ENCODE measurements at places on chromosomes 4 and X.
A peak's percentile ranks its signal among the peaks of the same experiment; 100 is the strongest.

DNA sequence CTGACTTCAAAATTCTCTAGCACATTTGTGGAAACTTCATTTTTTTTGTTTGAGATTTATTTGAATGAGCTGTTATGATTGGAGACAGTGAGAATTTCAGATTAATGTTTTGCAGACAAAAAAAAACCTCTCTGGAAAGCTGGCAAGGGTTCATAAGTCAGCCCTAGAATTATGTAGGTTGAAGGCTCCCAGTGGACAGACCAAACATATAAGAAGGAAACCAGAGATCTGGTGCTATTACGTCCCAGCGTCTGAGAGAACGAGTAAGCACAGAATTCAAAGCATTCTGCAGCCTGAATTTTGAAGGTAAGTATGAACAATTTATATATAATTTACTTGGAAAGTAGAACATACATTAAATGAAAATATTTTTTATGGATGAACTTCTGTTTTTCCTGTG is at the start of gene AGTR2:
Gene AGTR2, plus strand, starts transcription at position 234 of the 400 bp plus-strand sequence. CDS start 1,537 bp downstream, outside the sequence.
- DNase-seq = no peak

DNA sequence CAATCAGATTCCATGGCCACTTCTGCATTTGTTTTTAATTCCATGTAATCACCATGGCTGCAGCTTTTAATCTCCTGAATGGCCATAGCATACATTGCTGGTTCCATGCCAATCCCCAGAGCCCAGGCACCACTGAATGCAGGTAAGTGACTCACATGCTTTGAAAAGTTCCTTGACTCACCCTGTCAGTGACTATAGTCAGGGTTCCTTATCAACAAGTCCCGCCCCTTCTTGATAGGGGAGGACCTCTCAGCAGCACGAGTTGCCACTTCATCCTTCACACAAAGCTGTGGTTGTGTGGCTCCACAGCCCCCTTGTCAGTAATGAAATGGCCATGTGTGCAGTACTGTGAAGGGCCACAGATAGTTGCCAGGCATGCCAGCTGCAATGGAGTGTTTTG is 516.6 kb downstream of the PPARGC1A start:
- DNase-seq = peak; percentile 68

DNA sequence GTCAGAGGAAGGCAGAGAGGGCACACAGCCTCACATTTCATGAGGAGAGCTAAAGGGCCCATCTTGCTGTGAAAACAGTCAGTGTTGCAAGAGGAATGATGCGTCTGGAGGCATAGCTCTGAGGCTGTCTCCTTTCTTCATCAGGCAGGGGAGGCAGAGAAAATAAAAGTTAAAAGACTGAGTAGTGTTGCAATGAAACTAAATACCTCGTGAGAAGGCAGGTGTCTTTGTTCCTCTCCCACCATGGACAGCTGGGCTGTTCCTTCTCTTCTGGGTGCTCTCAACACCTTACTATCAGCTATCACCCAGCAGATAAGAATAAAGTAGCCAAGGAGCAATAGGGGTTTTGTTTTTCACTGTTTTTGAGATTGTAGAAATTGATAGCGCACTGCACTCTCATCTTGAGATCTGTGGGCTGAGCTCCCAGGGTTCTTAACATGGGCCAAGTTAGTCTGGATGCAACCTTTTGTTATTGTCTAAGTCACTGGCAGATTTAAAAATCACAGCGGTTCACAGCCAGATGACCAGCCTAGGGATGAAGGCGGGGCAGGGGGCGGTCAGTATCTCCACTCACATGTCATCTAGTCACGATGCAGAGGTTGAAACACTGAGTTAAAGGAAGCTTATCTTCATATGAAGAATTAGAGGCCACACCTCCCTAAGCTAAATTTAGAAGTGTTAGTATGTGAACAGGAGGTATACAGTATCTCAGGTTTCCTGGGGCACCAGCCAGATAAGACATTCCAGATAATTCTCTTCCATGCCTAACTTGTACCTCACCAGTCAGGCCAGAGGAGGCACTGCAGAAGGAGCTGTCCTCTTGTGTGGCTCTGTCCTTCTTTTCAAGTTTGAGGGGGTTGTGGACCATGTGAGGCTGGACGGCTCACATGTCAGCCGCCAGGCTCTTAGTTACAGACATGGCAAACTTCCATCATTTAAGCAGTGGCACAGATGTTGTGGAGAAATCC is 36.9 kb downstream of the PARM1 start:
- DNase-seq = no peak

DNA sequence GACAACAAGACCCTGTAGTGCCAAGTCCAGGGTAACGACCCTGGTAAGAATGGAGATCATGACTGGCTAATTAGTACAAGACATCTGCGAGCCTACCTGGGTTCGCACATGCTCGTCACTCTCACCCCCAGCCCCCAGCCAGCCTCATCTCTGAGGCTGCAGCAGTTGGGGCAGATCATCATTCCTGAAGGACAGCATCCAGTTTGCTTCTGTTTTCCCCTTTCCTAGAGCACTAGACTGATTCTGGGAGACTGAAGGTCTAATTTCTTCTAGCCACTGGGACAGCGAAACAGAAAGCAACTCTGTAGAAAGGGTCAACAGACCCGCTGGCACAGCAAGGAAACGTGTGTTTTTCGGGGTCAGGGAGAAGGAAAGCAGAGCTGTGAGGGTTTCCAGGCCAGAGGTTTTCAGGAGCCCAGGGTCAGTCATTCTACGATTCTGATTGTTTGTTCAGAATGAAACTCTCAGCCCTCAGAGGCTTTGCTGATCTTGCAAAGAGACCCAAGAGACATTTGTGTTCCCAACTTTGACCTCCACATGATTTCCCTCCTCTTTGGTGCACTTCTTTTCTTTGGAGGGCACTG is 343.1 kb upstream of the NOCT start:
- no peak for DNase-seq

DNA sequence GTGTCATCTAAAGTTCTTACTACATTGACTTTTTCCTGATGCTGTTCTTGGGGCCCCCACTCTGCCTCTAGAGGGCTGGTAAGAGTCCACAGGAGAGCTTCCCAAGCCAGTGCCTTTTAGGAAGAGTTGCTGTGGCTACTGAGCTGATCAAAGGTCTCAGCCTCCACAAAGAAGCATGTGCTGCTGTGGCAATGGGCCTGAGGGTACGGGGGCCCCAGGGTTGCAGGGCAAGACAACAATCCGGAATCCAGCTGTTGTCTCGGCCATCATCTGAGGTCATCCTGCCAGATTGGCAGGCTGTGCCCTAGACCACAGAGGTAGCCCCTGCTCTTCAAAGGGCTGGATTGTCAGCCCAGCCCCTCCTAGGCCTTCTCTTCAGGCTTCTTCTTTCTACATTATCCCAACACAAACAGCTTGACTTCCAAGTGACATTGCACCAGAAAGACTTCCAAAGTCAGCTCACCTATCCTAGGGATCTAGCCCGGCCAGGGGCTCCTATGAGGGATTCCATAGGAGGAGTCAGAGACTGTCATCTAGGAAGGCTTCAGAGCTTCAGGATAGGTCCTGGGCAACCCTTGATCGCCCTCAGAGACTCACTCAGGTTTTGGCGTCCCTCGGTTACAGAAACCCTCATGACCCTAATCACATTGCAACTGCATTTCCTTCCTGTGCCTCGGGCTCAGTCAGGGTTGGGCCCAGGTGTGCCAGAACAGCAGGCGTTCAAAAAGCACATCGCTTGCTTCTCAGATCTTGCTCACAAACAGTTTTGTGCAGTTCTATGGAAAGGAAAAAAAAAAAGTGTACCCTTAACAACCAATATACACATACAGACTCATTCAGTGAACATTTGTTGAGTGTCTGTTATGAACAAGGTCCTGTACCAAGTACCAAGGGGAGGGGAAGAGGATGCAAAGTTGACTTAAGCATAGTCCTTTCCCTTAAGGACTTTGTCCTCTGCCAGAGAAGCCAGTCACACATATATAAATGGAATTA is 27.8 kb downstream of the SLC25A5 start:
- no peak for DNase-seq

GRCh38 chr4:7342223-7343080 is 92.3 kb downstream of the PSAPL1 start:
- no peak for DNase-seq

- no peak for DNase-seq
These were observed 113.9 kb downstream of the GPR143 start for GRCh38 chrX:9651737-9652136.

GRCh38 chr4:1488831-1489638 is 82.8 kb upstream of the NKX1-1 start:
- no peak for DNase-seq

- no peak for DNase-seq
These were observed 7.2 kb upstream of the THOC2 start for GRCh38 chrX:123740006-123740405.

- no peak for DNase-seq
These were observed 31.6 kb upstream of the ABCG2 start for GRCh38 chr4:88189881-88190585.

DNA sequence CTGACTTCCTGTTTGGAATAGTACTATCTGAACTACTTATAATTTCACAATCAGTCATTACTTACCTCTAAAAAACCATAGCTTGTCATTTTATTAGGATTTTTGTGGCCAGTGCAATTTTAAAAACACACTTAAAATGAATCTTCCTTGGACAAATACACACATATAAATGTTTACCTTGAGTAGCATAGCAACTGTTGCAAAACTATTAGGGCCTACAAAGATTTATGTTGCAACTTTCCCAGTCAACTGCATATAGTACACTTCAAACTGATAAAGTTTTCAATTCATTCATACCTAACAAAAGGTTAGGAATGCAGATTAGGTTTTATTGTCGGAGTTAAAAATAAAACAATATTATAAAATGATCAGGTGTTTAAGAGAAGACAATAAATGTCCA is 193.0 kb downstream of the PDGFC start:
- DNase-seq = no peak

DNA sequence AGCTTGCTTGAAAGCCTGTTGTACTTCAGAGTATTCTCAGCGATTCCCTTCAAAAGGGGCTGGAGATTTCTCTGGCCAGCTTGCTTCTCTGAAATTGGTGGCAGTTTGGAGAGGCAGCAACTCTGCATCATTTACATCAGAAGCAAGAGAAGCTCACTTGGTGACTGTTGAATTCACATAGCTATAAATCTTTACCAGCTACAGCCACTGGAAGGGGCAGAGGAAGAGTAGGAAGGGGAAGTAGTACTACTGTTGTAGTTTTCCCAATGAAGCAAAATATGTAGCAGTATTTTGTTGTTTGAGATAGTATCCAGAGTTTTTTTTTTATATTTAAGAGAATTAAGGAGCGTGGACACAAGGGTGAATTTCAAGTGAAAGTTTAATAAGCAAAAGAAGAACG is 2.8 kb downstream of the TENT5D start:
- no peak for DNase-seq
